Right lobe of liver (tissue), 6 donors: ENCODE measurements at places on chromosomes 2 and 18. TPM values are rescaled to one million over a fixed set of nuclear protein-coding genes. Genes with fewer than 3 reads are reported as not detected.

GRCh38 chr2:209114588-209115240, 309.1 kb upstream of the MAP2 start:
- DNase-seq = no peak

GRCh38 chr2:44314362-44314761, 39.1 kb downstream of the SLC3A1 start:
- DNase-seq = no peak

Gene SLC11A1
- total RNA-seq = 5.5 TPM

GRCh38 chr2:106117882-106118684, 76.0 kb downstream of the UXS1 start:
- DNase-seq = no peak

DNA sequence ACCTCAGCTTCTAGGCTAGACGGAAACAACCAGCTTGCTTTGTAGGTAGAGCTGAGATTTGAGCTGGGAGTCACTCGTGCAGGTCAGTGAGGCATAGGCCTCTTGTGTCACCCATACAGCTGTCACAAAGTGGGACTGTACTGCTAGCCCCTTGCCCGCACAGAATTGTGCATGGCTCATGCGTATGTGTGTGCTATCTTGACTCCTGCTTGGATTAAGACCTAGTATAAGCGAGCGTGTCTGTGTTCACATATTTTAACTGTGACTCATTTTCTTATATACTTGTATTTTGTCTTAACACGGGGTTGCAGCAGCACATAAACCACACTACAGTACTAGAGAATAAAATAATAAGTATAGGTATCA, 20.1 kb downstream of the CEP68 start:
- no peak for DNase-seq

Gene GAL3ST2
- not detected for total RNA-seq

DNA sequence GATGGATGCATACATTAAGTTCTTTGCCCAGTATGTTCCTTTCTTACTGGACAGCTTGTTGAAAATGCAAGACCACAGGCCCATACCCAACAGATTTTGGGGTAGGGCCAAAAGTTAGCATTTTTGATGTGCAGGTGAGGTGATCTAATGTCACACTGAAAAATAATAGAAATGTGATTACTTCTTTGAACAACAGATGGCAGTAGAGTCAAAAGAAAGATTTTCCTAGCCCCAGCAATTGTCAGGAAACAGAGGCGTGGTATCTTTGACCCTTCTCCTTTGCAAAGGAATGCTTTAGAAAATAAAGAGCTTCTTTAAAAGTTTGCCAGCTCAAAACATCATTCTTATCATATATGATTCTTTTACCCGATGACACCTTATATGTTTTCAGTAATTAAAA, 343.6 kb upstream of the SYT4 start:
- DNase-seq = no peak

GRCh38 chr18:39326772-39327171, 1761.2 kb upstream of the CELF4 start:
- DNase-seq = no peak

DNA sequence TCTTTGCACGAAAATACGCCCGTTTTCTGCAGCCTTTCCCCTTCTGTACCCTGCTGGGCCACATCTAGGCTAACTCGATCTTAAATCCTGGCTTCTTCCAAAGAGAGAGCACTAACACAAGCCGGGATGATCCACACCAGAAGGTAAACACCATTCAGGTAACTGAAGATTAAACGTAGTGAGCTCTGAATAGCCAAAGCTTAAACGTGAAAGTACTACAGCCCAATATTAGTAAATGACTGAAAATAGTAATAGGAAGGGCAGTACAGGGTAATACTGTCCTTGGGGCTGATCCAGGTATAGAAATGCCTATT, 422 bp upstream of the MRPL53 start:
- DNase-seq = no peak

Gene ALPG
- not detected for total RNA-seq

Gene CPO
- total RNA-seq = 0.44 TPM

GRCh38 chr2:81598453-81598852, 1293.9 kb upstream of the LRRTM1 start:
- DNase-seq = no peak

Gene MFSD6
- 6.0 TPM for total RNA-seq

Gene DSG4
- total RNA-seq = not detected

Gene CCBE1
- total RNA-seq = 4.3 TPM

DNA sequence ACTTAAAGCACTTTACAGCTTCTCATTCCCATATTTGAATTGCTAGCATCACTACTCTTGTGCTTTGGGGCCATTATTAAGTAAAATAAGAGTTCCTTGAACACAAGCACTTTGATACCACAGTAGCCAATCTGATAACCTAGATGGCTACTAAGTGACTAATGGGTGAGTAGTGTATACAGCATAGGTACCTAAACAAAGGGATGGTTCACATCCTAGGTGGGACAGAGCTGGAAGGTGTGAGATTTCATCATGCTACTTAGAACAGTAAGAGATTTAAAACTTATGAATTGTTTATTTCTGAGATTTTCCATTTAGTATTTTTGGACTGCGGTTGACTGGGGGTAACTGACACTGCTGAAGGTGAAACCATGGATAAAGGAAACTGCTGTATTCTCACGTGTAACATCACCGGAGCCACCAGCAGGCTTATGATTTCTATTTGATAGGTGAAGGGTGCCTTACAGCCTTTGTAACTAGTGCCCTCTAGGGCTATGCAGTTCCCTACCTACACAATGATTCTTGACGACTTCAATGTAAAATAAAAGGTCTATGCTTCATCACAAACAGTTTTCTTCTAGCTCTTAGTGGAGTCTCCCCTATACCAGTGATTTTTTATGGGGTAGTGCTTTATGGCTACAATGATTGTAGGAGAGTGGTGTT, 22.1 kb upstream of the CRIM1 start:
- no peak for DNase-seq

Gene PDE1A
- 1.8 TPM for total RNA-seq

Gene ELOA2
- not detected for total RNA-seq

DNA sequence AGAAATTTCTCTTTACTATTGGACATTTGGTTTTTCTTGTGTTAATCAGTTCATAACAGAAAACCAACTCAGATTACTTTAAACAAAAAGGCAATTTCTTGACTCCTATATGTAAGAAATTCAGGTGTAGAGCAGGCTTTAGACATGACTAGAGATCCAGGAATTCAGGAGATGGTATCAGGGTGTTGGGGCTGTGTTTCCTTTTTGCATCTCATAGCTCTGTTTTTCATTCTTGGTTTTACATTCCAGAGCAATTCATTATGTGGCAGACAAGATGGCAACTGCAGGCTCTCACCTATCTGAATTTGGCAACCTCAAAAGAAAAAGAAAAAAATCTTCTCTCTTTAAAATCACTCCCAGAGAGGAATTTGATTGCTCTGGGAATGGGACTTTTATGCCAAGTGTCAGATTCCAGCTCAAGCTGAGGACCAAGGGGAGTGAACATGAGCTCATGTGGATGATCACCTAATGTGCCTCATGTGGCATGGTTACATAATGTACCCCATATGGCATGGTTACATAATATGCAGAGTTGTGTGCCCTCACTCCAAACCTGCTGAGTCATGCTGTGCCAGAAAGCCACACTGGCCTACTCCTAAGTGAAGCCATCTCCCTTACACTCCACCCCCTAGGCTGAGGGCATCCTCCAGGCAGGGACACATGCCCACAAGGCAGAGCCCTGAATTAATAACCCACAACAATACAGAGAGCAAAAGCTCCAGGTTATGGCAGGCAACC, 282.7 kb downstream of the MBD2 start:
- DNase-seq = no peak

- DNase-seq = peak; percentile 53
Observed at GRCh38 chr18:26547646-26548414, 523 bp downstream of the KCTD1 start.

DNA sequence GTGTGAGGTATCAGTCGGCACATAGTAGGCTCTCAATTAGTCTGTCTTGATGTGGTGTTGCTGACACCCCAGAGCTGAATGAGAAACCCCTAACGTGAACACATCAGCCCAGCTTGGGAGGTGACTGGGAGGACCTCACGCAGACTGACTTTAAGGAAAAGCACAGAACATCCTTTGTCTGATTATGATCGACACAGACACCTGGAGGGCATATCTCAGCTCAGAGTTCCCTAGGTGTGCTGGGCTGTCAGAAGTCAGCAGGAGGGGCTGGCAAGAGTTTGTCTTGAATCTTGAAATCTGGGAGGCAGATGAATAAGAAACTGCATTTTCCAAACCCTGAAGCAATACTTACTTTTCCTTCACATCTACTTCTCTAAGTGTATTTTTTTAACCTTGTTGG, 16.8 kb upstream of the MYCN start:
- no peak for DNase-seq

GRCh38 chr18:34933909-34934661, 107.1 kb upstream of the MAPRE2 start:
- DNase-seq = no peak

GRCh38 chr2:119753930-119754321, 5.8 kb upstream of the PTPN4 start:
- no peak for DNase-seq

GRCh38 chr2:10016802-10017258, 26.5 kb upstream of the KLF11 start:
- DNase-seq = peak; percentile 86

Gene ZNF892
- total RNA-seq = 0.91 TPM
